ENCODE measurements at places on chromosomes 12 and 14.

DNA sequence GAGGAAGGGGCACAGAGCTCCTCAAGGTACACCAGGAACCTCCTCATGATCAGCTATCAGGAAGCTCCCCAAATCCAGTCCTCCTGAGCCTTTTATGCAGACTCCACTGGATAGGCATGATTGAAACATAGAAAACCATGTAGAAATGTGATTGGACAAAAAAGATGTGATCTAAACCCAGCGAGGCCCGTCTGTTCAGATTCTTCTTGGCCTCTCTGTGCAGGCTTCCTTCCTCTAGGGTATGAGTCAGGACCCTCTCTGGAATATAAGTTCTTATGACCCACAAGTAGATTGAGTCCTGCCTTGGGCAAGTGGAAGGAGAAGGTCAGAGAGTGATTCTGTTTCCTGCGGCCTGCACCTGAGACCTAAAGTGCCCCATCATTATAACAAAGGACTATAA, 166.3 kb downstream of the PHLDA1 start:
- no peak for DNase-seq

DNA sequence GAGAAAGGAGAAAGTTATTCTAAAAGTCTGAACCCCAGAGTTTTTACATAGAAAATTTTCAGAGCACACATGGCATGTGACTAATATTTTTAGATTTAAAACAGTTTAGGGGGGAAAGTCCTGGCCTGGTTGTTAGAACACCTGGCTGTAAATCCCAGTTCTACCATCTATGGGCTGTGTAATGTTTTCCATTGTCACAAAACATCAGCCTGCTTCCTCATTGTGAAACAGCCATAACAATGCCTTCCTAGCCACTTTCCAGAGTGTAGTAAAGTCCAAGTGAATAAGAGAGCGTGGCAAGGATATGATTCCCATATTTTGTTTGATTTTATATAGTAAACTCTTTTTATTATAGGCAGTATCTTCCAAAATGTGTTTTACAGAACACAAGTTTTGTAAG, 310.0 kb upstream of the DCN start:
- DNase-seq, result no peak

DNA sequence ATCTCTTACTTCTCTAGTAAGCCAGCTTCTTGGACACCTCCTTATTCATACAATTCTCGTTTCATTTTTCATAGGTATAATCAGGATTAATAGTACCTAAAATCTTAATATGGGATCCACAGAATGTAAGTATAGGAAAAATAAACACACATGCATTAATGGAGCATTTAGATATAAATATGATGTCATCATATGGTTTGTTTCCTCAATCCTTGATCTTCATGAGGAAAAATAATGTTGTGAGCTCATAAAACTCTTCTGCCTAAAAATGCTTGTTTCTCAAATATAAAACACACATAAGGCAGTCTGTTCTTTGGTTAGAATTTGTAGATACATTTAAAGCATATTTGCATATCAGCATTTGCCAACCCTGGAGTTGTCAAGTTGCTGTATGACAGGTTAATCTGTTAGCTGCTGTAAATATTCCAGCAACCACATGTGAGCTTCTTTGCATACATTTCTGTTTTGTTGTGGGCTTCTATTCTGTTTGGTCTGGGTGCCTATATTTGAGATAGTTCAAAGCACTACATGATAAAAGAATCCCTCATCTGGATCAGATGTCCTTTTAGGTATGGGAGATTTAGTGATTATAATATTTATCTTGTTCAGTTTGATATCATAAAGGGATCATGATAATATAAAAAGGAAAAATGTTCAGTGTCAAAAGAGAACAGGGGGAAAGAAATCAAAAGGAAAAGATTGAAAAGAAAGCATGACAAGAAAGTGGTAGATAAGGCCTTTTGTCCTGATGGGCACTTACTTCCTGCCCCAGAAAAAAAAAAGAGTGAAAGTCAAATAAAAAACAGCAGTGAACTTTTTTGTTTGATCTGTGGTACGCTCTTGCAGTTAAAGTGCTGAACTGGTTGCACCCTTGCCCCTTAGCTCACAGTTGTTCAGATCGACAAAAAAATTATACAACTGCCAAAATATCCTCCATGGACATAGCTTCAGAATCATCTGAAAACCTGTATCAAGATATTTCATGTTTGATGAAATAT, 68.6 kb downstream of the ACSS3 start:
- DNase-seq, result no peak

- no peak for DNase-seq
These were observed 1.5 kb downstream of the CRACR2A start for GRCh38 chr12:3751151-3752095.

- DNase-seq, result no peak
These were observed 180.9 kb upstream of the CNTN1 start for GRCh38 chr12:40511341-40511740.

DNA sequence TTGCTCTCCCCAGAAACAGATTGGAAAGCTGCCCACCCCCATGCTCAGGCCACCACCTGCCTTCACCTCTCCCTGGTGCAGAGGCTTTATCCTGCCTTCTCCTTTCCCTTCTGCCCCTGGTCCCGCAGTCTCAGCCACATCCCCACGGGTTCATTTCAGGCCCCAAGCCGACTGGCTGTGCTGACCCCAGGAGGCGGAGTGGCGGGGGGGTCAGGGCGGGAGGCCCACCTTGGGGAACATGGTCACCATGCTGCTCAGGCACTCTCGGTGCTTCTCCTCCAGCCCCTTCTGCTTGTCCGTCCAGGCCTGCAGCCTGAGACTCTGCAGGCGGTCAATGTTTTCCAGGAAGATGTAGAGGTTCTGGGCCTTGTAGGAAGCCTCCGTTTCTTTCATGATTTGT, 6.9 kb downstream of the FAM186B start:
- DNase-seq, result no peak

Data from stimulated activated CD8-positive, alpha-beta memory T cell treated with anti-CD3 and anti-CD28 coated beads, Interleukin-2, amount 100 ng/mL, for 1 hour (primary cell).